ENCODE measurements at places on chromosomes 13 and 19. TPM values are rescaled to one million over a fixed set of nuclear protein-coding genes. Genes with fewer than 3 reads are reported as not detected.

Gene CCDC8
- 3.1 TPM for total RNA-seq

Gene ADM5
- 2.6 TPM for total RNA-seq

Gene NBEA
- total RNA-seq = 6.2 TPM

Gene ATP4A
- not detected for total RNA-seq

Gene C1QTNF9B
- total RNA-seq = not detected

Gene NLRP11
- not detected for total RNA-seq

Gene ADGRE2
- 2.8 TPM for total RNA-seq

Gene KIR2DL4
- total RNA-seq = 0.75 TPM

Gene ZNF154
- total RNA-seq = 3.0 TPM

Gene SERPINE3
- not detected for total RNA-seq

Gene FAM83E
- not detected for total RNA-seq

Gene WASF3
- total RNA-seq = 53.1 TPM

Gene GSX1
- total RNA-seq = not detected

Gene BCAM
- total RNA-seq = 68.2 TPM

Gene ZNF208
- 2.4 TPM for total RNA-seq

Gene MFSD12
- 36.0 TPM for total RNA-seq

Gene ANGPTL4
- total RNA-seq = 237 TPM

Gene SELENOV
- total RNA-seq = not detected

Gene HPN
- 0.17 TPM for total RNA-seq

Measured in subcutaneous adipose tissue (tissue), 4 donors.